ENCODE measurements at places on chromosomes 7 and 10. TPM values are rescaled to one million over a fixed set of nuclear protein-coding genes. Genes with fewer than 3 reads are reported as not detected.

GRCh38 chr10:14692344-14693076 is 82.2 kb downstream of the FAM107B start:
- no peaks in the 10 kb centered on the region for H3K27me3 ChIP-seq
- H3K27ac ChIP-seq = no peak overlapping the region
- H3K36me3 ChIP-seq = no peaks in the 10 kb centered on the region
- no peak for DNase-seq
- no peaks in the 10 kb centered on the region for H3K4me1 ChIP-seq

Gene CHAT
- not detected for total RNA-seq

DNA sequence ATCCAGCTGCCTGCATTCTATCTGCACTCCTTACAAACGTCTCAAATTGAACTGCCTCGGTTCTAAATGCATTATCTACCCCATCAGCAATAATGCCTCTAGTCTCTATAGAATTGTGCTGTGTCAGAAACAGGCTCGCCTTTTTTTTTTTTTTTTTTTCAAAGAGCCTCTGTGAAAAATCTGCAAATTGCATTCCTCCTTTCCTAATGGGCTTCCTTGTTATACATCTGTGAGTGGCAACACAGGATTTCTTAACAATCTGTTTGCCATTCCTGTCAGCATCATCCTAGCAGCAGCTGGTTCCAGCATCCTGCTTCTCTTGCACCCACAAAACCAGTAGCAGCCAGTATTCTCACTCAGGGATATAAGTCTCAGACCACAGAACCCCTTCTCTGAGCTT is 413.5 kb upstream of the SEMA3D start:
- no peak overlapping the region for H3K27ac ChIP-seq
- DNase-seq = no peak
- H3K4me3 ChIP-seq = no peak overlapping the region
- no peaks in the 10 kb centered on the region for H3K36me3 ChIP-seq

Gene ABCA13
- total RNA-seq = 0.54 TPM

GRCh38 chr10:124717911-124718741 is 26.1 kb downstream of the FAM53B start:
- H3K36me3 ChIP-seq = no peaks in the 10 kb centered on the region
- peak overlapping the region; percentile 56 for H3K27ac ChIP-seq
- no peak overlapping the region for H3K4me3 ChIP-seq
- no peaks in the 10 kb centered on the region for H3K27me3 ChIP-seq

DNA sequence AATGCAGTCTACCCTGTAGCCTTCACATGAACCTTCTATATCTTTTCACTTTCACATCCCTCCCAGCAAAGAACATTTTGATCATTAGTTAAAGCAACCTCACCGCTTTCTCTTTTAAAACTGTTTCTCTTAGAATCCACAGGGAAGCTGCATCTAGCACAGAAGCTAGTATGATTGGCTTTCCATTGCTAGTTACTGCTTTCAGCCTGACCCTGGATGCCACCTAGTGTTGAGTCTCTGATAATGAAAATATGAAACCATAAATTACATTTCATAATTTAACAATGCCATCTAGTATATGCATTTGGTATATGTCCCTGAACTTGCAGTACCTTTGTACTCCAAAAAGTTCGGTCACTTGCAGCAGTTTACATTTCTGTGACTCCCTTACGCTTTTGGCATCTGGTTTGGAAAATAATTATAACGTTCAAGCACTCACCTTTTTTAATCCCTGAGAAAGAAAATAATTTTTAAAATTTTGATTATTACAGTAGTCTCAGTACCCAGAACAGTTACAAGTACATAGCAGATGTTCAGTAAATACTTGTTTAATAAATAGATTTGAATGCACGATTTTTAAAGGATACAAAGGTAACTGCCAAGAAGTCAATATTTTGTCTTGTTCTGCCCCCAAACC is 22.7 kb downstream of the CISD1 start:
- no peaks in the 10 kb centered on the region for H3K27me3 ChIP-seq
- no peaks in the 10 kb centered on the region for H3K4me1 ChIP-seq
- H3K27ac ChIP-seq = no peak overlapping the region

Gene CALHM1
- total RNA-seq = not detected

GRCh38 chr10:19518632-19519031 is 297.6 kb upstream of the PLXDC2 start:
- H3K27ac ChIP-seq = no peak overlapping the region
- H3K4me3 ChIP-seq = no peak overlapping the region
- H3K27me3 ChIP-seq = no peaks in the 10 kb centered on the region
- no peaks in the 10 kb centered on the region for H3K36me3 ChIP-seq
- no peaks in the 10 kb centered on the region for H3K4me1 ChIP-seq

- H3K27me3 ChIP-seq = no peaks in the 10 kb centered on the region
- no peaks in the 10 kb centered on the region for H3K36me3 ChIP-seq
- no peak overlapping the region for H3K4me3 ChIP-seq
- H3K27ac ChIP-seq = peak overlapping the region; percentile 59
Observed at GRCh38 chr10:80405626-80406025, 2.7 kb upstream of the PRXL2A start.

GRCh38 chr7:156662277-156662676 is 21.7 kb downstream of the RNF32 start:
- no peaks in the 10 kb centered on the region for H3K4me1 ChIP-seq
- no peak for DNase-seq
- no peak overlapping the region for H3K4me3 ChIP-seq

DNA sequence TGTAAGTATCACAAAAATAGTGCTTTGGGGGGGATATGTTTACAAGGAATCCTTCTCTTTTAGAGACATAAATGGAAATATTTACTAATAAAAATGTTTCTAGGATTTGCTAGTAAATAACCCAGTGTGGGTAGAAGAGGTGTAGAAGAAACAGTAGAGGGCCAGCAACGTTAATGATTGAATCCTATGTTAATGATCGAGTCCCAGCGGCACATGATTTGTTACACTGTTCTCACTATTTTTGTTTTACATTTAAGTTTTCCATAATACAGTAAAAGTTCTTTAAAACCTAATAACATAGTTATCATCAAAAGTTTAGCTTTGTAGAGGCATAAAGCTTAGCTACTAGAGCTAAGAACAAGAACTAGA is 66.0 kb downstream of the UBE2H start:
- DNase-seq = no peak
- H3K27ac ChIP-seq = no peak overlapping the region
- peaks cover 4% of the 10 kb centered on the region for H3K4me1 ChIP-seq
- no peaks in the 10 kb centered on the region for H3K36me3 ChIP-seq
- no peak overlapping the region for H3K4me3 ChIP-seq
- H3K27me3 ChIP-seq = no peaks in the 10 kb centered on the region

DNA sequence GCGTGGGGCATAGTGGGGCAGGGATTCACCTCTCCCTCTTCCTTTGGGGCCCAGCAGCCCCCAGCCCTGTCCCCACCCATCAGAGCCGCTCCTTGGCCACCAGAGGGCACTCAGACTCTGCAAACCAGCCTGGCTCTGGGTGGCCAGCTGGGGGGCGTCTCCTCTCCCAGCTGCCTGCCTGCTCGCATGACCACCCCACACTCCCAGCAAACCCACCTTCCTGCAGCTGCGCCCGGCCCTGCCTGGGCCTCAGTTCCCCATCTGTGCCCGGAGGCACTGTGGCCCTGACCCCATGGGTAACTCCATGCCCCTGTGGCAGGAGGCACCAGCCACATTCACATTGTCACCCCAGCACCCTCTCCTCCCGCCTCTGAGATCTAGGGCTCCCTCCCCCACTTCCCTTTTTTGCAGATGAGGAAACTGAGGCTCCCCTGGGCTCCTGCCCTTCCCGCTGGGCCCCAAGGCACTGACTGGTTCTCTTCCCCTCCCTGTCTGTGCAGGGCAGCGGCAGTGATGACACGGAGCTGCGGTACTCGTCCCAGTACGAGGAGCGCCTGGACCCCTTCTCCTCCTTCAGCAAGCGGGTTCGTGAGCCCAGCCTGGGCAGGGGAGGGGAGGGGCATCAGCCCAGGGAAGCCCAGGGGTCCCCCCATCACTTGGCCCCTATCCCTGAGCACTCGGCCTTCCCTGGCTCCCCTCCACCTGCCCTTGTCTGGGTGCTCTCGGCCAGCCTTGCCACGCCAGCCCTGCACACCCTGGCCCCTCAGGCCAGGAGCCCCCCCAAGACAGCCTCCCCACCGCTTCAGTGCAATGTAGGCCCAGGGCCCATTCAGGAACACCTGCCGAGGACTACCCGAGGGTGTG is 6.9 kb upstream of the SH2B2 start:
- H3K4me1 ChIP-seq = no peaks in the 10 kb centered on the region
- peak; percentile 65 for DNase-seq
- H3K36me3 ChIP-seq = no peaks in the 10 kb centered on the region
- no peak overlapping the region for H3K4me3 ChIP-seq

Gene LRRN3
- 5.3 TPM for total RNA-seq

- no peaks in the 10 kb centered on the region for H3K27me3 ChIP-seq
- H3K4me3 ChIP-seq = no peak overlapping the region
- H3K36me3 ChIP-seq = no peaks in the 10 kb centered on the region
- no peak overlapping the region for H3K27ac ChIP-seq
- peaks cover 5% of the 10 kb centered on the region for H3K4me1 ChIP-seq
Observed at GRCh38 chr10:88500656-88501055, 82.5 kb downstream of the RNLS start.

DNA sequence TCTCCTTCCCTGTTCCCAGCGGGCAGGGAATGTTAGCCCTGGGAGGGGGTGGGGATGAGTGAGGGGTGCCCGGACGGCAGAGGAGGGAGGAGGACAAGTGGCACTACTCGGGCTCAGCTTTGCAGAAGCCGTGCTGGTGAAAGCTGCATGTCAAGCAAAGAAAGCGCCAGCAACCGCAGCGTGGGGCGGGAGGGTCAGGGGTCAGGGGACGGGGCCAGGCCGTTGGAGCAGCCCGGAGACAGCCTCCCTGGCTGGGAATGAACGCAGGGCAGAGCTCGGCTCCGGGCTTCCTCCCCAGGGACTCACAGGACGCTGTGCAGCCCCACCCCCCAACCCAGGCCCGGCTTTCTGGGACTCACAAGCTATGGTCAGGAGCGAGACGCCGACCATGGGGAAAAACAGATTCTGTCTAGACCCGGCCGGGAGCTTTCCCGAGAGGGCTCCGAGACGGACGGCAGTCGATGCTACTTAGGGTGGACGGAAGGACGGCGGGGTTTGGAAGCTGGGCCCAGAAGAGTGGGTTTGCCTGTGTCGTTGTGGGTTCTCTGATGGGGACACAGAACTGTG is 113.4 kb downstream of the VIPR2 start:
- no peaks in the 10 kb centered on the region for H3K27me3 ChIP-seq
- H3K27ac ChIP-seq = peak overlapping the region; percentile 91
- DNase-seq = peak; percentile 68
- peak overlapping the region; percentile 41 for H3K4me3 ChIP-seq

GRCh38 chr7:44348300-44348699 is 22.9 kb upstream of the CAMK2B start:
- no peak for DNase-seq
- H3K36me3 ChIP-seq = no peaks in the 10 kb centered on the region
- H3K4me1 ChIP-seq = no peaks in the 10 kb centered on the region
- H3K27ac ChIP-seq = no peak overlapping the region

Gene LIPF
- not detected for total RNA-seq

GRCh38 chr10:35635576-35635975 is 6.5 kb downstream of the FZD8 start:
- H3K27ac ChIP-seq = no peak overlapping the region
- H3K27me3 ChIP-seq = no peaks in the 10 kb centered on the region
- H3K4me1 ChIP-seq = peaks cover 7% of the 10 kb centered on the region

DNA sequence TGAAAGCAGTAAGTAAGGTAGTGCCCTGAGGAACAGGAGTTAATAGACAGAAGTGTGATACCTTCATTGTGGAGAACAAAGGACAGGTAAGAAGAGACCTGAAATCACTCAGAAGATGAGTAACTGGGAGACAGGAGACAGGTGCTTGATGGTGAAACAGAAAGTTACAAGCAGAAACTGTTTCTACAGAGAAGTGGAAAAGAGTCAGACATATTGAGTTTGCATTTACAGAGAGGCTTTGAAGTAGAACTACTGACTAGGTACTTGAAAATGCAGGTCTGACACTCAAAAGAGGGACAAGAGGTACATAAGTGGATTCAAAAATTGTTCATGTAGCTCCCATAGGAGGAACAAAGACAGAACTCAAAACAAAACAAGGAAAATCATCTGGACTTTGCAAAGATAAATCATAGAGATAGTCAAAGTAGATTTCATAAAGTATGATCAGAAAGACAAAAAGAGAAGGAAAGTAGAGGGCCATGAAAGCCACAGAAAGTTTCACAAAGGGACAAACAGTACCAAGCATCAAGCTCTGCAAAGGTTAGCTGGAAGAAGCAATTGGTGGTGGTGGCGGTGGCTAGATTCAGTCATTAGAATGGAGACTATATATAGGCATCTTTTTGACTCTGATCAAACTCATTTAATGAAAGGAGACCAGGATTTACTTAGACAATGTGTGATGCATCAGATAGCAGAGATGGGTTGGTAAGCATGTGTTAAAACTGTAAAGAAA is 198.4 kb downstream of the PCLO start:
- no peak overlapping the region for H3K4me3 ChIP-seq
- DNase-seq = no peak
- no peaks in the 10 kb centered on the region for H3K36me3 ChIP-seq

DNA sequence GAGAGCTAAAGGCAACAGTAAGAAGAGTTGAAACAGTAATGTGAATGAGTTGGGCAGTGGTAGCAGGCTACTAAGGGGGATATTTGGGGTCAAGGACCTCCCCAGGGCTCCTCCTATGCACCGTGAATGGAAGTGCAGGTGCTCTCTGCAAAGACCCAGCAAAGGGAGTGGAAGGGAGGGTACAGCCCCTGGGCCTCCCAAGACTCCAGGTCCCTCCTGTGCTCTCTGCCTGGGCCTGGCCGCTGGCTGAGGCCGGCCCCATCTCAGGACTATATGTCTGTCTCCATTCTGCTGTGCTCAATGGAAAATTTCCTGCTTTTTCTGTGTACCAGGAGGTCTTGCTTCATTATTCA is 372.1 kb upstream of the MKI67 start:
- H3K4me3 ChIP-seq = no peak overlapping the region
- no peak for DNase-seq
- H3K4me1 ChIP-seq = no peaks in the 10 kb centered on the region
- no peaks in the 10 kb centered on the region for H3K27me3 ChIP-seq
- no peak overlapping the region for H3K27ac ChIP-seq
- H3K36me3 ChIP-seq = no peaks in the 10 kb centered on the region

GRCh38 chr7:70694434-70694970 is 437.4 kb upstream of the GALNT17 start:
- peak overlapping the region; percentile 88 for H3K27ac ChIP-seq
- peak; percentile 44 for DNase-seq
- H3K27me3 ChIP-seq = no peaks in the 10 kb centered on the region
- peak overlapping the region; percentile 58 for H3K4me3 ChIP-seq
- H3K4me1 ChIP-seq = peaks cover 3% of the 10 kb centered on the region
- no peaks in the 10 kb centered on the region for H3K36me3 ChIP-seq

- no peak for DNase-seq
- peaks cover 4% of the 10 kb centered on the region for H3K4me1 ChIP-seq
- no peak overlapping the region for H3K4me3 ChIP-seq
- H3K36me3 ChIP-seq = no peaks in the 10 kb centered on the region
- no peaks in the 10 kb centered on the region for H3K27me3 ChIP-seq
- H3K27ac ChIP-seq = no peak overlapping the region
Observed at GRCh38 chr10:60234551-60234950, 155.1 kb downstream of the ANK3 start.
